ENCODE measurements at places on chromosomes 7 and 10.

DNA sequence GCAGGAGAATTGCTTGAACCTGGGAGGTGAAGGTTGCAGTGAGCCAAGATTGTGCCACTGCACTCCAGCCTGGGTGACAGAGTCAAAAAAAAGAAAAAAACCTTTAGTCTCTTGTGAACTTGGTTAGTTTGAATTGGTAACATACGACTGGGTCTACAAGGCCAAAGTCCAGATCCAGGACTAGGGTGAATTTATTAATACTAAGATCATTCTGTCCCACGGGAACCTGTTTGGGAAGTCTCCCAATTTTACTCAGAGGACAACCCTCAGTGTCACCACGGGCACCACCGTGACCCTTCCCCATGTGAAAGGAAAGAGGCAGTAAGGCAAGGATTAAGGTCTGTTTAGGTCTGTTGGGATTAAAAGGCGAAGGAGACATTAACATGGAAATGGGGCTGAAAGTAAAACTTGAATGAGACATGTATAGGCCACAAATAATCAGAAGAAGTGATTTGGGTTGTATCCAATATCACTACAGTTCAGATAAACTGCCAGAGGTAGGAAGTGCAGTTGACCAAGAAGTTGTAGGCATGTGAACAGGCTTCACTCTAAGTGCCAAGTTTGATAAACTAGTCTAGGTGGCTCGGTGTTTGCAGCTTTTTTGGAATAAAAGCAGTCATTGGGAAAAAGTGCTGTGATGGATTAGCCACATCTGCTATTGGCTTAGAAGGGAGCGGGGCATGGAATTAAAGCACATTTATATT, 30.7 kb downstream of the MYOF start:
- no peak for DNase-seq

- no peak for DNase-seq
Measured at GRCh38 chr7:102305414-102306268, 19.0 kb downstream of the SH2B2 start.

DNA sequence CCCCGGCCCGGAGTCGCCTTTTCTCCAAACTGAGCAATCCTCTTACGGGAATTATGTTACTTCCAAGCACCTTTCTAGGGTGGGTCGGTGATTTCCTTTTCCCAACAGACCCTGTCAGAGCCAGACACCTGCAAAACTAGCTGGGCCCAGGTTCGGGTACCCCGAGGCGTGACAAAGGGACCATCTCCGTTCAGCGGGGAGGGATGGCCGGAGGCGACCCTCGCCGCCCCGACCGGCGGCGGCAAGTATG, 445 bp downstream of the PPA1 start:
- no peak for DNase-seq

- peak; percentile 71 for DNase-seq
Measured at GRCh38 chr10:132248455-132249225, 59.1 kb downstream of the STK32C start.

GRCh38 chr7:47549397-47549796, 32.5 kb downstream of the TNS3 start:
- no peak for DNase-seq

DNA sequence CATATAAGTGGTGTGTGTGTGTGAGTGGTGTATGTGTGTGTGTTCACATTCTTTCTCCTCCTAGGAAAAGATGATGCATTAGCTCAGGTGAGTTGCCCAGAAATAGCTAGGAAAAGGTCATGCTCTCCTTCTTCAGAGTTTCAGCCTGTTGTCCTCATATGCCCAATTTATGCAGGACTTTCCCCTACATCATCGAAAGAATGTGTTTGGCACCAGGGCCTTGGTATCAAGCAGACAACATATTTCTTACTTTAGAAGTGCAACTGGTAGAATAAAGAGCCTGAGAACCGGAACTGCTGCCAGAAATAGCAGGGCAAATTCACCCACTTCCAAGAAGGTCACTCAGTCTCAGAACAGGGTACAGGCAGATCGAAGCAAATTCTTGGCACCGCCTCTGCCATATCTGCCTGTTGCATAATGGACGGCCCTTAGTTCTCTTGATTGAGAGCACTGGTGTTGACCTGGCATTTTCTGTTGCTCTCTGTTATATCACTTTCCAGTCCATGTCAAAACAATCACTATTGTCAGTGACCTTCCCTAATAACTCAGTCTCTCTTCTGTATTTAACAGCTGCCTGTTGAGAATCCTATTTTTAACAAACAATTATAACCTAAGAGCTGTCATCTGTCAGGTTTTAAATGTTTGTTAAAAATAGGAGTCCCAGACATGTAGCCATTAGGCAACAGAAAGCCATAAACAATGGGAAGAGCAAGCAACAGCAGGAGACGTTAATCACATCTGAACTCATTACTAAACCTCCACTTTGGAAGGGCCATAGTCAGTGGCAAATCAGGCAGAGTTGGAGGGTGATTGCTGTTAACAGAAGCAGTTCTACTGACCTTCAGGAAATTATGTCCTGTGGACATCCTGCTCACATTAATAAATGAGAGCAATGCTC, 20.7 kb downstream of the ADRB1 start:
- DNase-seq, result no peak

DNA sequence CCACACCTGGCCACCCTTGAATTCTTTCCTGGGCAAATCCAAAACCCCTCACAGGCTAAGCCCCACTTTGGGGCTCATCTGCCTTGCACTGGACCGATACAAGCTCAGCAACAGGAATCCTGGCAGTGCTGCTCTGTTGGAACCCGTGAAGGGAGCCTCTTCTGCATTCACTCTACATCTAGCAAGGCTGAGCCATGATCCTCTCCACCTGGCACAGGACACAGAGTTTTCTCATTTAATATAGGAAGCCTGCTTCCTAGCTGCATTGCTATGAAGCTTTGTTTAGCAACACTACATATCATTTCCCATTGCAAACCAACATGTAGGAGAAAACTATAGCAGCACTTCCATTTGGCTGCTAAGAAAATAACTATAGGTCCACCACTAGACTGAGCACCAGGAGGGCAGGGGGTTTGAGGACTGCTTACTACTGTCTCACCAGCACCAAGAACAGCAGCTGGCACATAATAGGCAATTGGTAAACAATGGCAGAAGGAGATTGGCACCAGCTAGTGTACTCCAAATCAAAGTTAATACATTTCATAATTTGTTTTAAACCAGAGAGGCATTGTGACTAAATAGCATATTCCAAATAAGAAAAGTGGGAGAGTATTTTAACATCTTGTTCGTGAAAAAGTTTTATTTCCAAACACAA, 56.1 kb downstream of the CPVL start:
- DNase-seq, result no peak

DNA sequence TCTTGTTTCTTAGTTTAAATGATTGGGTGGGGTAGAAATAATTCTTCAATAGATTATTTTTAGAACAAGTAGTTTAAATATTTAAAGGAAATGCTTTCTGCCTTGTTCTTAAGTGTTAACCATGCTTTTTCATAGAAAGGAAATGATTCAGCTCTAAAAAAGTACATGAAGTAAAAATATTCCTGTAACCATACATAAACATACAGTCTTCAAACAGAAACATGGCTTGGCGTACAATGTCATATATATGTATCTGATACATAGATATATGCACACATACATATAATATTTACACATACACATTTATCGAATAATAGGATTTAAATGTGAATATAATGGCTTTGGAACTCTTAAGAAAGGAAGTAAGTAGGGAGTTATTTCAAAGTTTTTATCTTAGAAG, 84.4 kb downstream of the RUNDC3B start:
- DNase-seq, result no peak

GRCh38 chr7:47677664-47678063, 95.8 kb upstream of the TNS3 start:
- no peak for DNase-seq

DNA sequence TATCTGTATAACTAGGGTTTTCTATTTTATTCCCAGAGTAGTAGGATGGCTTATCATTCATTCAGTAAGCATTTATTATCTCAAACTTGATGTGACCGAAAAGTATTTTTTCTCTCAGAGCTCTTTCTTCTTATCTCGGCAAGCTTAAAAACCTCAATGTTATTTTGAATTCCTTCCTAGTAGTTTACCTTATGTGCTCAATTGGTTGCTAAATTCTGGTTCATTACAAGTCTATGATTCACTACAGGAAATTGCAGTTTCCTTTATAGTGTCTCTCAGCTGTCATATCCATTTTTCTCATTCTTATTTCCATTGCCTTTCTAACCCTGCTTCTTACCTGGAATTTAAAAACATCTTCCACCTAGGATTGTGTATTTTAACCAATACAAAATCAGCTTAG, 12.6 kb upstream of the ICA1 start:
- no peak for DNase-seq

DNA sequence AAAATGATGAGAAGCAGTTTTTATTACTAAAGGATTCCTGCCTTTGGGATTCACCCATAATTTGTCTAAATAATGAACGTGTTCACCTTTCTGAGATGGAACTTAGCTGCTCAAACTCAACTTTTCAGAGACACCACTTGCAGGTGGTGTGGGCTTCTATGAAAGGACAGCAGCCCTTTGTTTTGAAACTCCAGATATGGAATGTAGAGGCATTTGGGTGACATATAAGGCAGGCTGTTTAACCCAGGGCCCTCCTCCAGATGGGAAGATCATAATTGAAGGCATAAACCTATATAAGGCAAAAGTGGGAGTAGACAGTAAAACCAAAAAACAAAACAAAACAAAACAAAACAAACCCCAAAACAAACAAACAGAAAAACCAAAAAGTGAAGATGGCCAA, 11.9 kb upstream of the HUS1 start:
- DNase-seq, result peak; percentile 26

- no peak for DNase-seq
Measured at GRCh38 chr7:155358066-155358947, 60.6 kb downstream of the INSIG1 start.

GRCh38 chr7:131305152-131305551, 22.5 kb upstream of the MKLN1 start:
- no peak for DNase-seq
